Activated naive CD8-positive, alpha-beta T cell treated with anti-CD3 and anti-CD28 coated beads, Interleukin-2, amount 10 ng/mL, durations not matched to agents 7 days and 5 days (primary cell): ENCODE measurements at places on chromosomes 13 and 19. TPM values are rescaled to one million over a fixed set of nuclear protein-coding genes. Genes with fewer than 3 reads are reported as not detected.

ZNF211 gene
- 30.6 TPM for total RNA-seq

SLC6A16 gene
- total RNA-seq: 3.7 TPM

GDF15 gene
- total RNA-seq: 0.34 TPM

TPTE2 gene
- total RNA-seq: not detected

LYPD3 gene
- 1.8 TPM for total RNA-seq

PSG7 gene
- not detected for total RNA-seq

- DNase-seq: peak; percentile 59
Observed at GRCh38 chr19:16527971-16528521, 14.2 kb downstream of the CHERP start.

DNA sequence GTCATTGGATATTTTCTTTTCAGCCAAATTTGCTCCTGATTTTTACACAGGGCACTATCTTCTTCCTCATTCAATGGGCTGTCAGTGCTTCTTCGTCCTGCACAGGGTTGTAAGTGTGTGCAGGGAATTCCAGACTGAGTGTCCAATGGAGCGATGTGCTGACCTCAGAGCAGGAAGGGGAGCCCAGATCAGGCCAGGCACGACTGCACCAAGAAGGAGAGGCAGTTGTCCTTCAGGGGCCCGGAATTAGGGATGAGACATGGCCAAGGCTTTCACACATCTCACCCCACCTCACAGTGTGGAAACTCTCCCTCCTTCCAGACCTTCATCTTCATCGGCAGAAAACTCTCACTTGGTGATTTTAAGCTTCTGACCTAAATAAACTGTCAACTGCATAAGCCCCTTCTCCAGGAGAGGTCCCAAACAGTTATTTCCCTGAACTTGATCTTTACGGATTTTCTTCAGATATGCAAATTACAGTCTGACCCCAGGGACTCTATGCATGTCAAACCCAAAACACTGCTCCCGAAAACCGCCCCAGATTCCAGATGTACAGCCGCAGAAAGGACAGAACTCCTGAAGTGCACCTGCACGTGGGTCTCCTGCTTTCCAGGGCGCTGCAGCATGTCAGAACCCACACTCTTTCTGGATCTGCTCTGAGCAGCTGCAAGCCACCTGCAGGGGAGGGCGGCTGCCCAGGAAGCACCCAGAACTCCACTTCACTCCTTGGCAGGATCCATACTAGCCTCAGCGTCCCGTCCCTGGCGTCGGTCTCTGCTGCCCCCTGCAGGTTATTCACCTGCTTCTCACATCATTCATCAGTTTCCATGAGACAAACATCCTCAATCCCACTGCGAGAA is 625 bp upstream of the ZNF20 start:
- peak; percentile 83 for DNase-seq

DNA sequence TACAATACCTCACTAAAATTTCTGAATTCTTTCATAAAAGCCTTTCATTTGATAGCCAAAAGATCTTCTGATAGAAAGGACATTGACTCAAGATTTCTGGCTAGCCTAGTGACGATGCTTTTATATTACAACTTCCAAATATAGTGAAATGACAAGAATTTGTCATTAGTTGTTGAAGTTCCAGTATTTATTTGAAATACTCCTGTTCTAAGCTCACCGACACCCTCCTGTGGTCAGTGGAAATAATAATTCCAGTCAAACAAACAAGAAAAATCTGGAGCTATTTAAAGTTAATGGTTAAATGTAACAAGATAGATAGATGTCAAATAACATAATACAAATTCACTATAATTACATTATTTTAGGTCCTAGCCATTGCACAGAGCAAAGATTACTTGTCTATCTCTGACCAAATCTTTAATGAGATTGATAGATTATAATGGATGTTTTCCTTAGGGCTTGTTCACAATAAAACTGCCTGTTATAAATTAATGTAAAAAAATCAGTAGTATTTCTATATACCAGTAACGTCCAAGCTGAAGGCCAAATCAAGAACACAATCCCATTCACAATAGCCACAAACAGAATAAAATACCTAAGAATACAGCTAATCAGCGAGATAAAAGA is 195.5 kb downstream of the RGCC start:
- DNase-seq: no peak

GRCh38 chr19:4647676-4648644 is 8.6 kb downstream of the TNFAIP8L1 start:
- no peak for DNase-seq

DNA sequence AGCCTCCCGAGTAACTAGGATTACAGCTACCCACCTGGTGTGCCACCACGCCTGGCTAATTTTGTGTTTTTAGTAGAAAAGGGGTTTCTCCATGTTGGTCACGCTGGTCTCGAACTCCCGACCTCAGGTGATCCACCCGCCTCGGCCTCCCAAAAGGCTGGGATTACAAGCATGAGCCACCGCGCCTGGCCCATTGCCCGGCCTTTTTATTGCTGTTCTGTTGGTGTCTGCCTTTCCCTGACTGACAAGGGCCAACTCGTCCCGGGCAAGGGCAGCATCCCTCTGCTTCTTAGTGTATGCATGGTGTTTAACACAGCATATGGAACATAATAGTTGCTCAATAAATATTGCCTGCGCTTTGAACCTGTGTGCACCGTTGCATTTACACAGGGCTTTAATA is 6.2 kb upstream of the RETN start:
- no peak for DNase-seq

- DNase-seq: no peak
Observed at GRCh38 chr19:54312436-54313377, at the start of gene LILRA5. Gene LILRA5, minus strand, starts transcription at chr19:54313166. Its CDS starts 147 bp downstream, at chr19:54313019.

DNA sequence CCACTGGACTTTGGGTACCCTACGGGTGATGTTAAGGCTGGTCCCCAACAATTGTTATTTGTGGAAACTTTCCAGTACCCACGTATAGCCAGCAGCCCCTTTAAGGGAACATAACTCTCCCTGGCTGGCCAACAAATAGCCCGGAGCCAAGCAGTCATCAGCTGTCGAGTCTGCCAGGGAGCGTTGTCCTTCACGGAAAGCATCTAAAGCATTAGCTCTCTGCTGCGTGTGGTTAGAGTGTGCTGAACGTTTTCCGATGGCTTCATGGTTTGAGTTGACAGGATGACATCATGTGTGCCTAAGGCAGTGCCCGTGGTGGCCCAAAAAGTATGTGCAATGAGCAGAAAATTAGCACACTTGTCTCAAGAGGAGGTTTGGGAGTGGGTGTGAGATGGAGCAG is 3.3 kb upstream of the ZNF556 start:
- no peak for DNase-seq

- no peak for DNase-seq
Observed at GRCh38 chr13:21676611-21677021, 5.7 kb downstream of the FGF9 start.

DNA sequence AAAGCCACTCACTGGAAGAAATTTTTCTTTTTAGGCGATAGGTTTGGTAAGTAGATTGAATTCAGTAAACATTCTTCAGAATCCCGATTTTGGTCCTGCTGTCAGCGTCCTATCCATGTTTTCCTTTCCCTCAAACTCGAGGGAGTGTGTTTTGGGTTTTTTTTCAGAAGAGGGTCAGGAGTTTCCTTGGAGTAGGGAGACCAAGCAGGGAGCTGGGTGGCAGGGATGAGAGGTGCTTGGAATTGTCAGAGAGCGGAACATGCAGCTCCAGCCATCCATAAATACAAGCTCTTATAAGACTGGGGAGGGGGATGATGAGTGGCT is 1.6 kb upstream of the PCDH8 start:
- DNase-seq: no peak

GRCh38 chr13:93955904-93956303 is 523.6 kb downstream of the DCT start:
- no peak for DNase-seq

- DNase-seq: no peak
Observed at GRCh38 chr19:49658139-49658517, 7.5 kb downstream of the IRF3 start.

- DNase-seq: no peak
Observed at GRCh38 chr13:73251626-73252265, 192.9 kb downstream of the KLF5 start.

DNA sequence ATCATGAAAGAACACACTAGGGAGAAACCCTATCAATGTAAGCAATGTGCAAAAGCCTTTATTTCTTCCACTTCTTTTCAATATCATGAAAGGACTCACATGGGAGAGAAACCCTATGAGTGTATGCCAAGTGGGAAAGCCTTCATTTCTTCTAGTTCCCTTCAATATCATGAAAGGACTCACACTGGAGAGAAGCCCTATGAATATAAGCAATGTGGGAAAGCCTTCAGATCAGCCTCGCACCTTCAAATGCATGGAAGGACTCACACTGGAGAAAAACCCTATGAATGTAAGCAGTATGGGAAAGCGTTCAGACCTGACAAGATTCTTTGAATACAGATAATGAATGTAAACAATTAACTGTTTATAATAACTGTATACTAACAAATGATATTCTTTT is 15.0 kb upstream of the ZNF439 start:
- no peak for DNase-seq

DNA sequence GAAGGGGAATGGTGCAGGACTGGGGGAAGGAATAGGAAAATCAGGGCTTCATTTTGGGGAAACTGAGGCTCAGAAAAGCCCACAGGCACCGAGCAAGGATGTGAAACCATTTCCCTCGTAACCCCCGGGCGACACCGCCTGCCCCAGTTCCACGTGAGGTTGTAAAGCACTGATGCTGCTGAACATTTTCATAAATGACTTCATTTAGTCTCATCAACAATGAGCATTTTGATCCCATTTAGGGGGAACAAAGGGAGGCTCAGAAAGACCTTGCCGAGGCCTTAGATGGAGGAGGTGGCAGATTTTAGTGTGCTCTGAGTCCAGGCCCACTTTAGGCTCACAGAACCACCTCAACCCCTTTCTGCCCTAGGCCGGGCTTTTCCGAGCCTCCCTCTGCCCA is 20.5 kb upstream of the FBXO27 start:
- DNase-seq: no peak

DNA sequence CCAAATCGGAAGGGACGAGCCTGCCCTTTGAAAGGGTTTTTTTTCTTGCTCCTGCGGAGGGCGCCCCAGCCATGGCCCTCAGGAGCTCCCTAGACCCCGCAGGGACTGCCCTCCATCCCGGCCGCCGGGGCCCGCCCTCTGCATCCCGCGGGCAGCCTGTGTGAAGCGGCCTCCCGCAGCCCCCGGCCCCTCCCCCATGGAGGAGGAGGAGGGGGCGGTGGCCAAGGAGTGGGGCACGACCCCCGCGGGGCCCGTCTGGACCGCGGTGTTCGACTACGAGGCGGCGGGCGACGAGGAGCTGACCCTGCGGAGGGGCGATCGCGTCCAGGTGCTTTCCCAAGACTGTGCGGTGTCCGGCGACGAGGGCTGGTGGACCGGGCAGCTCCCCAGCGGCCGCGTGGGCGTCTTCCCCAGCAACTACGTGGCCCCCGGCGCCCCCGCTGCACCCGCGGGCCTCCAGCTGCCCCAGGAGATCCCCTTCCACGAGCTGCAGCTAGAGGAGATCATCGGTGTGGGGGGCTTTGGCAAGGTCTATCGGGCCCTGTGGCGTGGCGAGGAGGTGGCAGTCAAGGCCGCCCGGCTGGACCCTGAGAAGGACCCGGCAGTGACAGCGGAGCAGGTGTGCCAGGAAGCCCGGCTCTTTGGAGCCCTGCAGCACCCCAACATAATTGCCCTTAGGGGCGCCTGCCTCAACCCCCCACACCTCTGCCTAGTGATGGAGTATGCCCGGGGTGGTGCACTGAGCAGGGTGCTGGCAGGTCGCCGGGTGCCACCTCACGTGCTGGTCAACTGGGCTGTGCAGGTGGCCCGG is 815 bp downstream of the MAP3K10 start:
- DNase-seq: peak; percentile 55

DNA sequence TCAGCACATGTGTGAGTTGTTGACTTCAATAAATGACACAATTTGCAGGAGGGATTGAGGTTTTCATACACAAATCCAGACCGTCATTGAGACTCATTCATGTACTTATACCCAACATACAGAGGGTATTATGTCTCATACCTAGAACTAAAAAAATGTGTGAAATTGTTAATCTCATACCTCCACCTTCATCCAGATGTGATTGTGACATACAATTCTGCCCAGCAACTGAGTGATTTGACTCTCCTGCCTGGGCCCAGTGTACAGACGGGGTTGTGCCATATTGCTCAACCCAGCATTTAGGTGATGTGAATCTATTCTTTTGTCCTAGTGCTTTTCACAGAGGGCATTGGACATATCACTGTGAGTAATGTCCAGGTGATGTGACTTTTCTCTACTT is 12.6 kb upstream of the ZNF681 start:
- DNase-seq: no peak

DNA sequence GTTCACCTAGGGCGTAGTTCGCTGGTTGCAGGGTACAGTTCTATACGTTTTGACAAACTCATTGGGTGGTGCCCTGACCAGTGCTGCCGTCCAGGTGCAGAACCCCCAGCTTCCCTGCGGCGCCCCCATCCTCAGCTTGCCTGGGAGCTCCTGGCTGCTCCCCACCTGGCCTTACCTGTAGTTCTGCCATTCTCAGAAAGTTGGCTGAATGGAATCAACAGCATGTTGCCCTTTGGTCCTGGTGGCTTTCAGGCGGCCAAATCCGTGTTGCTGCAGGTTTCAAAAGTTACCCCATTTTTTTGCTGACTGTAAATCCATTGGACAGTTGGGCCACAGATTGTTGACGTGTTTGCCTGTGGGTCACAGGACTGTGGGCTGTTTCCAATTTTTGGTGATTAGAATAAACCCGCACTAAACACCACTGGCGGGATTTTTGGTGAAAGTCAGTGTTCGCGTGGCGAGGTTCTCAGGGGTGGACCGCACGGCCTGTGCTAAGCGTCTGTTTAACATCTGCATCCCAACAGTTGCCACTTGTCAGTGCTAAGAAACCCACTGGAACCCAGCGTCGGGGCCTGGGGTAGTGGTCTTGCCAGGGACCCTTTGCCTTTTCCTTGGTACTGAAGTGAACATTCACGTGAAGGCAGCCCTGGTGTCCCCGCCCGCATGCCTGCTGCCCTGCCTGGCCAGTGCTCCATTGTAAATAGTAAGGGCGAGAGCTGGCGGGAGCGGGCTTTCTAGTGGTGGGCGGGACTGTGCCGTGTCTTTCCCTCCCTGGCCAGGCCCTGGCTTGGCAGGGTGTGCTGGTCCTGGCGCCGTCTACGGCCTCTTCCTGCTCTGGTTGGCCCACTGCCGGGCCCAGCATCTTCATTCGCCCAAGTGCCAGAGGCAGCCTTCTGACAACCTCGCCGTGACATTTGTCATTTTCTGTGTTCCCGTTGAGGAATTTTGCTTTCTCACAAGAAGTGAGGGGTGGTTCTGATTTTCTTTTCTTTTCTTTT is 3.3 kb downstream of the DOT1L start:
- no peak for DNase-seq

GRCh38 chr13:97185291-97185690 is 36.8 kb upstream of the MBNL2 start:
- no peak for DNase-seq

GRCh38 chr13:51148952-51149573 is 38.0 kb upstream of the C13orf42 start:
- DNase-seq: no peak

- DNase-seq: no peak
Observed at GRCh38 chr19:17893766-17894165, 22.0 kb downstream of the SLC5A5 start.

GRCh38 chr19:38264486-38265212 is at the start of gene SPINT2:
Gene SPINT2, plus strand, starts transcription at chr19:38264573. Its CDS starts 320 bp downstream, at chr19:38264893.
- no peak for DNase-seq
